CD8-positive, alpha-beta memory T cell (primary cell): ENCODE measurements at places on chromosomes 6 and 20.

DNA sequence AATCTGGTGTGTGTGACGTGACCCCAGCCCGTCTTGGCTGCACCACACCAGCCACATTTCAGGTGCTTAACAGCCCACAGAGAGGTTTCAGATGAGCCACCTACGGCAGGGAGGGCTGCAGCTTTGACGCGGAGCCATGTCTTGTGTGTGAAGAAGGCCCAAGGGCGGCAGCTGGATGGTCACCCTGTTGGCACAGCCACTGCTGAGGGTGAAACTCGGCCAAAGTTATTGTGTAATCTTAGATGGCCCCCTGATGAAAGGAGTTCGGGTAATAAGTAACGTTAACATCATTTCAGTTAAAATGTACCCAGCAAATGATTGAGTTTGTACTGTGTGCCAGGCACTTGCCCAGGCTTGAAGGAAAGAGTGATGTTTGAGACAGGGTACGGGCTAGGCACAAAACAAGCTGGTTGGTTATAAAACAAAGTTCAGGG, 97.2 kb downstream of the SSR1 start:
- DNase-seq, result no peak

- DNase-seq, result no peak
Observed at GRCh38 chr6:137882225-137882961, 15.3 kb downstream of the TNFAIP3 start.

DNA sequence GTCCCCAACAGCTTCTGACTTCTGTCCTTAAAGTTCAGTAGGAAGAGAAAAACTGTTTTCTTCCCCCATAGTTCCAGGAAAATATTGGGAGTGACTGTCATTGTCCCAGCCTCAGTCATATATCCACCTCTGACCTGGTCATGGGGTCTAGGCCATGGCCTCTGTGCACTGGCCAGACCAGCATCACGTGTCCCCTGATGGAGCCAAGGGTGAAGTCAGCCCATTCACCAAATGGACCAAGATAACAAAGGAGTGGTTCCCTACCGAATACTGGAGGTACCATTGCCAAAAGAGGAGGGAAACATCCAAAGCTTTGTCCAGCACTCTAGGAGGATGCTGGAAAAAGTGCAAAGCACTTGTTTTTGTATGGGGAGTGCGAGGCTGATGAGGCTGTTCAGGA, 395.4 kb downstream of the TAF4 start:
- DNase-seq, result no peak

GRCh38 chr20:52845044-52845443, 127.1 kb upstream of the TSHZ2 start:
- no peak for DNase-seq

DNA sequence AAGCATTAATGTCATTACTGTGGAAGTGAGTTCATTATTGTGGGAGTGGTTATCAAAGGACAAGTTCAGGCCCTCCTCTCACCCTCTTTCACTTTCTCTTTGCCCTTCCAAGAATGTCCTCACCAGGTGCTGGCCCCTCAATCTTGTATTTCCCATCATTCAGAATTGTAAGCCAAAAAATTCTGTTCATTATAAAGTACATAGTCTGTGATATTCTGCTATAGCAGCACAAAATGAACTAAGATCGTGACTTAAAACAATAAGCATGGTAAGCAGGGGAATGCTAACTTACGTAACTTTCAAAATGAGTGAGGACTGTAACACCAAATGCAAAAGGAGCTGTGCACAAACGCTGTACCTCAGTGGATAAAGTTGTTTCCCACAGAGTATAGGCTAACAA, 515.7 kb upstream of the BTBD3 start:
- no peak for DNase-seq

GRCh38 chr6:24584382-24584720, 61.6 kb downstream of the KIAA0319 start:
- DNase-seq, result no peak

GRCh38 chr20:63121749-63122405, 94.1 kb downstream of the YTHDF1 start:
- DNase-seq, result no peak

- DNase-seq, result no peak
Observed at GRCh38 chr6:16966791-16967469, 134.9 kb upstream of the STMND1 start.

GRCh38 chr6:80170433-80170832, 64.0 kb downstream of the BCKDHB start:
- DNase-seq, result no peak

- no peak for DNase-seq
Observed at GRCh38 chr20:12829170-12829569, 179.6 kb upstream of the SPTLC3 start.

GRCh38 chr6:65468307-65468706, 238.7 kb downstream of the EYS start:
- DNase-seq, result no peak

GRCh38 chr6:57421503-57421902, 104.1 kb downstream of the PRIM2 start:
- DNase-seq, result no peak

DNA sequence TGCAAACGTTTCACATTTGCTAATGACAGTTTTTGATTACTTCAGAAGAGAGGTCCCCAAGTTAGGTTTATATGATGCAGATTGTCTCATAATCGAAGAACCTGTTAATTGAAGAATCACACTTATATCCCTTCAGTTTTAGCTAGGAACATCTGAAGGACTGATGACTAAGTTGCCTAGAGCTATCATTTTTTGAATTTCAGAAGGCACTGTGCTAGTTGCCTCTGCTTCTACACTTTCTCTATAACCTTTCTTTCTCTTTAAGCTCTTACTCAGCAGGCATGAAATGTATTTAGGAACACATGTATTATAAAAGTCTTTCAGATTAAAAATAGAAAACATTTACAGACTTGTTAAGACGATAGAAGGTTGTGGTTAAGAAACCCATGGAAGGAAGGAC, 14.4 kb upstream of the GJE1 start:
- DNase-seq, result no peak

DNA sequence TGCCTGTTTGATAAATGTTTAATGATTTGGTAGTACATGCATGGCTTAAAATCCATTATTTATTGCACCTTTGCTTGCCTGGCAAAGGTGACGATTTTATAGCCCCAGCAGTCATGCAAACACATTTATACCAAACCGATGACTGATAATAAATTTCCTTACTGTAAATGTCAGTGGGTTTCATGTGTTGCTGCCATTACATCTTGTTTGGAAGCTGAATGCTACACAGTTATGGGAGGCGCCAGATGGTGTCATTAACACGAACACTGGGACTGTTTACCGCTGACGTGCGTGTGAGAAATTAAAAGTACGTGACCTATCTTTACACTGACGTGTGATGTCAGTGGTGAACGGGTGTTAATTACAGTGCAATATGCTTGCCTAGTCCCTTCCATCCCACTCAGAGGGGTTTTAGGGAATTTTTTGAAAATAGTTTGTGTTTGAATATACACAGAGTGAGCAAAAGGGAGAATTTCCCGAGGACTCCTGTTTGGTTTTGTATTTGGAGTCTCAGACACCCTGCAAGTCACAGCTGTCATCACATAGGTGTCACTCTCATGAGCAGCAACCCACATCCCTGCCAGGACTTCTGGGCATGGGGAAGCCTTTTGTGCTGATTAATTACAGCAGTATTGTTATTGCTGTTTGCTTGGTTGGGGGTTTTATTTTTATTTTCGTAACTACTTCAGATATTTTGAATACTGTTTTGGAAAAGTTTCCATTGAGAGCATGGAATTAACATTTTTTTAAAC, 151.8 kb upstream of the INSM1 start:
- DNase-seq, result peak; percentile 28

- no peak for DNase-seq
Observed at GRCh38 chr6:32882879-32883250, 28.9 kb downstream of the PSMB9 start.

DNA sequence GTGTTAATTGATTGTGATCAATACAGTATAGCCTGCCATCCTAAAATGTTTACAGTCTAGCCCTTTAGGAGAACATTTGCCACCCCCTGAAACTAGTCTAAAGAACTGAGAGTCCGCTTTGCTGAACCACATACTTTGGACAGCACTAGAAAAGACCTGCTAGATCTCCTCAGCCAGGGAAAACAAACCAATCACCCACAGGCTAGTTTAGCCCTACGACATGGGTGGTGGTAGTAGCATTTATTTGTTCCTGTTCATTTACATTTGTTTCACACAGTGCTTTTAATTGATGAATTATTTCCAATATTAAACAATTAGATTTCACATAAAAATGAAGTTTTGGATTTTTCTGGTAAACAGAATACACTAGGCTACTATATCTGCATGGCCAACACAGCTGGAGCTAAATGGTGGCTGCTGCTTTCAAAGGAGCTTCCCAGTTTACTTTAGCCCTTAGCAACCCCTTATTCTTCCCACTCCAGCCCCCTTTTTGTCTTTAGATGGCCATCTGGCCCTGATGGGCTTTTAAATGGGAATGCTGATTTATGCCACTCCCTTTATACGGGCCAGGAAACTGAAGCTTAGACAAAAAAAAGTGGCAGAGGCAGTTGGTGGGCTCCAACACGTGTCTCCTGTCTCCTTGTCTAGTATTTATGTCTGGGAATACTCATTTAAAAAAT, 72.4 kb downstream of the ADGRG6 start:
- no peak for DNase-seq

DNA sequence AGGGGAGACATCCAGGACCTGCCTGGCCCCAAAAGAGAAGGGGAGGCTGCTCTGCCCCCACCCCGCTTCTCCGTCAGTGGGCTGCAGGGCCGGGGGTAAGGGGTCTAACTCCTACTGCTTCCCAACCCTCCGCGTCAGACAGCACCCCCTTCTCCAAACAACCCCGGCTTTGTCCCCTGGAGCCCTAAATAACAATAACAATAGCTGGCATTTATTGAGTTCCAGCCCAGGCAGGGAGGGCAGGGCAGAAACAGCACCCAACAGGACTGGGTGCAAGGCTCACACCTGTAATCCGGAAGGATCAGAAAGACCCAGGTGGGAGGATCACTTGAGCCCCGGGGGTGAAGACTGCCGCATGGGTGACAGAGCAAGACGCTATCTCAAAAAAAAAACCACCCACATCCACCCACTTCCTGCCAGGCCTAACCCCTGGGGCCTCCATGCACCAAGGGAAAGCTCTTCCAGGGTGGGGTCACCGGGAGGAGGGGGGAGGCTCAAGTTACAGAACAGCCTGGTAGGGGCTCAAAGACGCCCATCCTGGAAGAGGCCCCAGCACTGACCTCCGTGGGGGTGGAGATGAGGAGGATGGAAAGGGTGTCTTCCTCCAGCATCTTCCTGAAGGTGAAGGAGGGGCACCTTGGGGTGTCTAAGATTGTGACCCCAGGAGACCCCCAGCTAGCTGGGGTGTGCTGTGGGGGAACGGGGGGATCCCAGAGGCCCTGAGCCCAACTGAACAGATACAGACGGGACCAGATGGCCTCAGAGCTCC, 1.3 kb upstream of the FNDC11 start:
- peak; percentile 79 for DNase-seq

GRCh38 chr6:68007717-68008116, 627.4 kb upstream of the ADGRB3 start:
- no peak for DNase-seq

- no peak for DNase-seq
Observed at GRCh38 chr20:45405571-45406259, 2.4 kb upstream of the DBNDD2 start.

GRCh38 chr6:36933102-36933501, 21.4 kb upstream of the PI16 start:
- DNase-seq, result no peak

DNA sequence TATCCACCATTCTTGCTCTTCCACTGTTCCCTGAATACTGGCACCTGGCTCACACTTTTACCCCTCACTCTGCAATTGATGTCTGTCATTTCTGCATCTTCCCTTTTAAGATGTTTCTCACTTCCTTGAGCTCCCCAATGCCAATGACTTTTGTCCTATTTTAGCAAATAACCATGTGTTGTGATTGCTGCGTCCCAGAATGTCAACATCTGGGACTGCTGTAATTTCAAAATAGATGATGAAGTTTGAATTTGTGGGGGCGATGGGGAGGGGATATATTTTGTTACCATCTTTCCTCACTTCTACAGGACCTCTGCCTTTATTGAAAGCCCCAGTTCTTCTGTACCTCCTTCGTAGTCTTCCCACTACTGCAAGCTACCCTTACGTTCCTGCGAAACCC, 40.0 kb upstream of the ADGRF5 start:
- DNase-seq, result no peak

GRCh38 chr6:134870677-134871498, 79.0 kb downstream of the ALDH8A1 start:
- no peak for DNase-seq

DNA sequence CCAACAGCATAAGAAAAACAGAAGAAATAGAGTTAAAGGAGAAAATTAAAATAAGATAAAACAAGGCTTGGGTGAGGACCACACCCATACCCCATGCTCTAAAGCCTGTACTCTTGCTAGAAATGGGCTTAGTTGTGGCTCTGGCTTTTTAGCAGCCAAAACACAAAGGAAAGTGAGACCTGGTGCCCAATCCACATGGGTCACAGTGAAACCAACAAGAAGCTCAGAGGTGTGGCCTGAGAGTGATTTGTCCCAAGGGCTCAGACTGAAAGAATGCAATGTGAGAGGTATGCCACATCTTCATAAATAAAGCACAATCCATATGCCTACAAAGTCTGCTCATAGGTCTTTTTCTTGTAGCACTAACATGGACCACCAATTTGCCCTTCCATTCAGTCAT, 21.1 kb downstream of the HM13 start:
- no peak for DNase-seq

GRCh38 chr20:53279735-53280134, 307.6 kb downstream of the TSHZ2 start:
- DNase-seq, result no peak

DNA sequence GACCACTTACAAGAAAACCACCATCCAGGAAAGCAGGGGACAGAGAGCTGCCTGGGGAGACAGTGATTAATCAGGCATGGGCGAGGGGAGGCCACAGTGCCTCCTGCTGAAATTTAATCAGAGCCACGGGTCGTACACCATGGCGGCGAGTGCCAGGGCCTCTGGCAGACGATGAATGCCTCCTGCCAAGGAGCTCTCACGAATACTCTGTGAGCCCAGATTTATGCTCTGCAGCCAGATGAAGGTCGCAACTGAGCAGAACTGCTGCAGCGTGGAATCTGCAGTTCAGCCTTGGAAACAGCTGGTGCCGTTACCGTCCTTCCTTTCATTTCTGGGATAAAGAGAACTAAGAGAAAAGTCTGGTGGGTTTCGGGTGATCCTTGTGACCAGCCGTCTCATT, 85.6 kb downstream of the BFSP1 start:
- DNase-seq, result no peak

DNA sequence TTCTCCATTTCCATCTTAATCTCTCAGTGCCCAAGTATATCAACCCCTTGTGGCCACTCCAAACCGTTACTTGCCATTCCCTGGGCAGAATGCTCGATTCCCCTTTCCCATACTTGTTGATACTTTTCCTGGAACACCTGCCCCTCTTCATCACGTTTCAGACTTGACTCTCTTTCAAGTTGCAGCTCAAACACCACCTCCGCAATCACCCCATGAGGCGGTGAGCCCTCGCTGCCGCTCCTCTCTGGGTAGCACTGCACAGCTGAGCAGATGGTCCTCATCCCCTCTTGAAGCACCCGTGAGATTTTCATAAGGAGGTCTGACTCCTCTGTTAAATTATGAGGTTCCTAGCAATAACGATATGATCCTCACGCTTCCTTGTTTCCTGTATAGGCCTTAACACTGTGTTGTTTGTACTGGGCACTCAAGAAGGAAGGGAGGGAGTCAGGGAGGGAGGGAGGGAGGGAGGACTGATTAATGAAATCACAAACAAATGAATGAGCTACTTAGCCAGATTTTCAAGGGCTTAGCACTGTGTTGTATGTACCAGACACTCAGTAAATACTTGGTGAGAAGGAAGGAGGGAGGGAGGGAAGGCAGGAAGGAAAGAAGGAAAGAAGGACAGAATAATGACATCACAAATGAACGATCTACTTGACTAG, 8.0 kb upstream of the UQCC2 start:
- no peak for DNase-seq
